ENCODE measurements at places on chromosomes 1 and 21.

DNA sequence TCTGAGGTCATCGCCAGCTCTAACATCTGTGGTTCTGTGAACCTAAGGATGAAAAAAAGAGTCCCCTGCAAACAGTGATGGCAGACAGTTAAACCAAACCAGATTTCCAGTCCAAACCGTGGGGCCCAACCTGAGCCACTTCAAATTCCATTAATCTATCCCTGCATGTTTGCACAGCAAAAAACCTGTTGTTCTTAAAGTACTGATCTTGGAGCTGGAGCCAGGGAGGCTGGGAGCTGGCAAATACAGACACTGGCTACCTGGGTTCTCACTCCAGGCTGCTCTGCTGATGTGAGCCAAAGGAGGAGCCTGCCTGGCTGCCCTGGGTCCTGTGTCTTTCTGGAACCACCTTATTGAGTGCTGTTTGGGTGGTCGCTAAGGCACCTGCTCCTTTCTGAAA lies 16.4 kb downstream of the LDLRAD1 start:
- no peak for DNase-seq

- DNase-seq, result no peak
Measured at GRCh38 chr1:54950006-54950368, 30.4 kb upstream of the TMEM61 start.

- DNase-seq, result no peak
Measured at GRCh38 chr1:203045336-203045735, 19.0 kb downstream of the PPFIA4 start.

DNA sequence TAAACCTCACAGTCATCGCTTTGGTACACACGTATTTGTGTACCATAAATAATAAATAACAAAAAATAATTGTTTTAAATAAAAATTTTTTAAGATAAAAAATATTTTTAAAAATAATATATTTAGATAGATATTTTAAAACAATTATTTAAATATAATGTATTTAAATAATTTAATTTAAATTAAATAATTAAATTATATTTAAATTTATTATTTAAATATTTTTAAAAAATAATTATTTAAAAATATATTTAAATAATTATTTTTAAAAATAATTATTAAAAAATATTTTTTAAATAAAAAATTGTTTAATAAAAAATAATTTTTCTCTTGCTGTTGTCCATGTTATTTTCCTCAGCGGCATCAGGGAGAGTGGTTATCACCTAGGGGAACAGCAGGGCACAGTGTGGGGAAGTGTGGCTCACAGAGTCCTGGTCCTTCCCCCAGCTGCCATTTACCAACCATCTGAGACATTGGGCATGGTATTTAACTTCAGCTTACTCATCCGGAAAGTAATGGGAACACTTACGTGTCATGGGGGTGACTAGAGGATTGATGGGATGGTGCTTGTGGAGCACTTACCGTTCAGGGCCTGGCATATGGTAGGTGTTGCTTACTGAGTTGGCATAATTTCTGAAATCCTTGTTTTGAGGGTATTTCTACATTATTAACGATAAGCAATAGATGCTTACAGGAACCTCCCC lies 92.9 kb upstream of the TSPAN2 start:
- DNase-seq, result no peak

DNA sequence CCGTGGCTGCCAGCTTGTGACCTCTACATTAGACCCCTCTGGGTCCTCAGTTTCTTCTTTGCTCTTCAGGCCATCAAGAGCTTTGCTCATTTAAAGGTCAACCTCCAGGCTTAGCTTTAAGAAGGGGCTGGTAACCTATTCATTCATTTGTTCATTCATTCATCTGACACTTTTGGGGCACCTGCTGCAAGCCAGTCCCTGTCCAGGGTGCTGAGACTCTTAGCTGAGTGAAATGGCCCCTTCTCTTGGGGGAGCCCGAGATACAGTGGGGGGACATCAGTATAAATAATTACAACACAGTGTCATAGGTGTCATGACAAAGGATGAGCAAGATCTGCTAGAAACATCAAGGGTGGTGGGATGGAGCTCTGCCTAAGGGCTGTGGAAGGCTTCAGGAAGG lies 10.5 kb upstream of the TTC4 start:
- no peak for DNase-seq

DNA sequence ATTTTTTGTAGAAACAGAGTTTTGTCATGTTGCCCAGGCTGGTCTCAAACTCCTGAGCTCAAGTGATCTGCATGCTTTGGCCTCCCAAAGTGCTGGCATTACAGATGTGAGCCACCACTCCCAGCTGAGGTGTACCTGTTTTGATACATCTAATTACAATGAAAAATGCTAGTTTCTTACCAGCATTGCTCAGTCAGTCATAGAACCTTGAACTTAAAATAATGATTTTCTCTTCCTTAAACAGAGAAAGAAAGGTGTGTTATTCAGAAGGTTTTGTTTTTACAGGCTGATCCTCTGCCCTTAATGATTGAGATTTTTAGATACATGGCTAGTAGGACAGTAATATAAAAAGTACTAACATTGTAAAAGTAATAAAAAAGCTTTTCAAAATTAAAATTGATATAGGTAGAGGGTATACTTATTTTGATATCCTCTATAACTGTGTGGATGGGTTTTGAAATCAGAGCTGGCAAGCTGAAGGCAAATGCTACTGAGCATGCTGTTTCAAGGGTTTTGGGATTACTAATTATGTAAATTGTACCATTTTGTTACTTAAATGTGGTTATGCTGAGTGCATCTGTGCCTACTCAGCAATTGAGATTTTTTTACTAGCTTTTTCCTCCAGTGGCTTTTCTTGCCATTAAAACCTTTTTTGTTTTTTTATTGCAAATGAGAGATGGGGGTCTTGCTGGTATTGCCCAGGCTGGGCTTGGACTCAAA lies 16.1 kb downstream of the PRRC2C start:
- no peak for DNase-seq

GRCh38 chr1:109935451-109935900 lies 24.8 kb downstream of the CSF1 start:
- DNase-seq, result no peak

DNA sequence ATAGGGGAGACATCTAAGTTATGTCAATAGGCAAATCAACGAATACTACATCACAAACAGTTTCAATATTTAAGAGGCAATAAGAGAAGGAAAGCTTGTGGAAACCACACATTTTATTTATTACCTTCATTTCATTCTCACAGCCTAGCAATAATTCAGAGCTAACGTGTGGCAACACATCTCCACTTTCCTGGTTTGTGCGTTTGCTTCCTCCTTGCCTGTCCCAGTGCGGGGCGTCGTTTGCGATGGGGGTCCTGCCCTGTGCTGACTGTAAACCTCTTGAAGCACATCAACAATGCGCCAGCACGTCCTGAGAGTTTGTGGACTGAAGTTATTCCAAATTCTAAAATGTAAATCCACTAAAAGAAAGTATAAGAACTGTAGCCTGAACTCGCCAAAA lies 14.4 kb upstream of the VPS26C start:
- DNase-seq, result no peak

- no peak for DNase-seq
Measured at GRCh38 chr21:31364253-31364945, 20.3 kb upstream of the TIAM1 start.

GRCh38 chr1:167138703-167139102 lies 44.8 kb downstream of the STYXL2 start:
- DNase-seq, result no peak

GRCh38 chr1:19164274-19165015 lies 45.6 kb downstream of the UBR4 start:
- DNase-seq, result no peak

- DNase-seq, result no peak
Measured at GRCh38 chr1:72564749-72565148, 282.4 kb upstream of the NEGR1 start.

GRCh38 chr21:46646541-46647154 lies 11.2 kb downstream of the PRMT2 start:
- no peak for DNase-seq

- no peak for DNase-seq
Measured at GRCh38 chr1:16630661-16631247, 17.4 kb upstream of the NBPF1 start.

DNA sequence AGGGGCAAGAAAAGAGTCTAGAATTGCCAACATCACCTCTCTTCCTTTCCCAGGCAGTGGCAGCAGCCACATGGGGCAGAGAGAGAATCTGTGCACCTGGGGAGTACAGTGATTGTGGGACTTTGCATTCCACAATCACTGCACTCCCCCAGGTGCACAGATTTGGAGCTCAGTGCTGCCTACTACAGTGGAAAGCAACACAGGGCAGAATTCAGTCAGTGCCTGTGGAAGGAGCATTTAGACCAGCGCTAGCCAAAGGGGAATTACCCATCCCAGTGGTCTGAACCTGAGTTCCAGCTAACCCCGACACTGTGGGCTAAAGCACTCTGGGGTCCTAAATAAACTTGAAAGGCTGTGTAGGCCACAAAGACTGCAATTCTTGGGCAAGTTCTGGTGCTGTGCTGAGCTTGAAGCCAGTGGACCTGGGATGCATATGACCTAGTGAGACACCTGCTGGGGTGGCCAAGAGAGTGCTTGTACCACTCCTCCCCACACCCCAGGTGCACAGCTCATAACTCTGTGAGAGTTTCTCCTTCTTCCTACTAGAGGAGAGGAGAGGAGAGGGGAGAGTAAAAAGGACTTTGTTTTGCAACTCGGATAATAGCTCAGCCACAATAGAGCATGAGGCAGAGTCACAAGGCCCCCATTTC lies 50.3 kb downstream of the NUP210L start:
- no peak for DNase-seq

- no peak for DNase-seq
Measured at GRCh38 chr1:237473854-237474253, 416.9 kb downstream of the ZP4 start.

GRCh38 chr1:59355361-59355760 lies 58.5 kb downstream of the FGGY start:
- no peak for DNase-seq

DNA sequence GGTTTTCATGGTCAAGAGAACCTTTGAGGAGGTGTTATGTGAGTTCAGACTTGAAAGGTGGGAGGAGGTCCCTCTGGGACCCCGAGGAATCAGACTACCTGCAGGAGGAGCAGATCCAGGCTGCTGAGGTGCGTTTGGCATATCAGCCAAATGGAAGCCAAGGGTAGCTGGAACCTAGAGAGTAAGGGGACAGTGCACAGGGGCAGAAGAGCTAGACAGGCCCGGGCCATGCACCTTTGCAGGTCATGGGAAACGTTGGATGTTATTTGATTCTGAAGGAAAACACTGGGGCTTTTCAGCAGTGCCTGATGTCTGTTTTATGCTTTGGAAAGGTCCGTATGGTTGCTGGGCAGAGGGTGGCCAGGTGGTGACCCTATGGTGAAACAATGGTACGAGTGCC lies 169.2 kb downstream of the PGBD5 start:
- DNase-seq, result no peak

DNA sequence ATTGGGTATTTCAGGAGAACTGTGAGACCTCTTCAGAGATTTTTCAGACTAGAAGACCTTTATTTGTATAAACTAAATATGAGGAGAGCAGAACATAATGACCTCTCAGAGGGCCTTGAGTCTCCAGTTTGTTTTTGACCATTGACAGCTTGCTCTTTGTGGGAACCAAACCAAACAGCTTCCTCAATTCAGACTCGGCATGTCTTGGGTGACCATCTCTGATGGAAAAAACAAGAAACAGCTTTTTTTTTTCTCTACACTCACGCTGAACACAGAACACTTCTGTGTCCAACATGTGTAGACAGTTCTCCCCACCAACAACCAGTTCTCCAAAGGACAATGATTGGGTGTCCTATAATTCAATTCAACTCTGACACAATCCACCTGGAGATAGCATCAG lies 11.5 kb downstream of the ATP1A4 start:
- DNase-seq, result no peak

DNA sequence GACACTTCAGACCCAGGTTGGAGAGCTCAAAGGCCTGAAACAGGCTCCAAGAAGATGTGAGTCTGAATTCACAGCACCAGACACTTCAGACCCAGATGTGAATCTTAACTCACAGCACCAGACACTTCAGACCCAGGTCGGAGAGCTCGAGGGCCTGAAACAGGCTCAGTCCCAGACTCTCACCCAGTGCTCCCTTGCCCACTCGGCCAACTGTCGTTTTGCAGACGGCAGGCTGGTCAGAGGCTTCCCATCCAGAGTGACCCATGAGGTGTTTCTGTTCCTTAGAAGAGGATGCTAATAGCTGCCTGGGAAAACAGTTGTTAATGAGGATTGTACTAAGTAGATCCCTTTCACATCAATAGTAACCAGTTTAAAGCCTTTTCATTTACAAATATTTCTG lies 88.4 kb downstream of the ADARB1 start:
- no peak for DNase-seq

GRCh38 chr1:68293609-68294366 lies 61.5 kb upstream of the WLS start:
- peak; percentile 71 for DNase-seq

- DNase-seq, result no peak
Measured at GRCh38 chr1:231242516-231243198, 1.6 kb downstream of the GNPAT start.

GRCh38 chr1:161936786-161937185 lies 86.9 kb downstream of the OLFML2B start:
- DNase-seq, result no peak

DNA sequence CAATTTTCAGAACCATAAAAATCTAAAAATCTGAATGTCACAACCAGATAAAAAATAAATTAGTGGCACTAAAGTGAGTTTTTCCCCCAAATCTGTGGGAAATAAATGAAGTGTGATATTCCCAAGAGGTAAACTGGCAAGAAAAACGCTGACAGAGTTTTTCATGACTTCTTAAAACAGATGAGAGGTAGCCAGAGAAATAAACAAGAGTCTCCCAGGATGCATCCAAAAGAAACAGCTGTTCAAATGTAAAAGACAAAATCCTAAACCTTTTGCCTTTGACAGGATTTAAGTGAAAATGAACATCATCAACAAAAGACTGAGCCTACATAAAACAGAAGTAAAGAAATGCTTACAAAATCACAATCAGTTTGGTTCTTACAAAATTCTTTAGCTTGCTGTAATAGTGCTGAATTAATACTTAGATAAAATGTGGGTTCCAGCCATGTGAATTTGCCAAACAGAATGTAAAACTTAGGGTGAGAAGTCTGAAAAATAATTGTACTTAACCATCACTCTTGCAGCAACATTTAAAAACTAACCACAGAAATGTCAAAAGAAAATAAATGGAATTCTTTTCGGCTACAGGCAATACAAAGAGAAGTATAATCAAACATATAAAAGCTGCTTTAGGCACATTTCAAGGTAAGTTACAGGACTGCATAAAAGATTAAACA lies 133.6 kb downstream of the EIF4G3 start:
- DNase-seq, result no peak

- DNase-seq, result no peak
Measured at GRCh38 chr1:220990427-220991339, 111.4 kb downstream of the HLX start.

- DNase-seq, result no peak
Measured at GRCh38 chr1:53174971-53175913, 21.4 kb upstream of the CPT2 start.

GRCh38 chr1:69992594-69992993 lies 212.8 kb downstream of the LRRC40 start:
- no peak for DNase-seq

GRCh38 chr1:181135437-181135731 lies 46.9 kb downstream of the IER5 start:
- no peak for DNase-seq
